ENCODE measurements at places on chromosomes 5 and 9.

DNA sequence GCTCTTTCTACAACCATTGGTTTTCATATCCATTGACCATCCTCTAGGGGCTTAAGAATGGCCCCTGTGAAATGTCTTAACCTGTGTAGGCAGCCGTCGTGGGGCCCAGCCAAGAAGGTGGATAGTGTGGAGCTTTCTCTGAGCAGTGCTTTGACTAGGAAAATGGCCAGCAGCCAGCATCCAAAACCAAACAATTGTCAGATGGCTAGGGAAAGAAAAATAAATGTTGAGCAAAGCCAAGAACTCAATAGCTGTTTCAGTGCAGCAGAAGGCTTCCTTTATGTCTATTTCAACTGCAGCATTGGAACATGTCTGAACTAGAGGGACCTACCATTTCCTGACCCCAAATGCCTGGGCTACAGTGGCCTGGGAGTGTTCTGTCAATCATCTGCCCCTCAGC lies 374.9 kb downstream of the TLE4 start:
- DNase-seq: no peak

DNA sequence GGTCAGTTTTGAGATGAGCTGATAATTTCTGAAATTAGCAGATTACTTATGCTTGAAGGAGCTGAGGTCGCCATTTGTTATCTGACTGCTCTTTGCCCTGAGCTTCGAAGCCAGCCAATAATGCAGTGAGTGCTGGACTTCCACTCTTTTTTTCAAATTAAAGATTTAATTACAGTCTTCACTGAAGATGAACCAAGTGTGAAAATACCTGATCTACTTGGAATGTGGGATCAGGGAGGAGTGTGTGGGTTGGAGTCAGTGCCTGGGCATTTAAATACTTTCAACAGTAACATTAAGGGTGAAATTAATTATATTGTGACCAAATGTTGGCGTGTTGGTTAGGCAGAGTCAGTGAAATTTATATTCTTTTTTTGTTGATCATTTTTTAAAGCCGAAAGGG lies 23.9 kb upstream of the DMRT3 start:
- no peak for DNase-seq

DNA sequence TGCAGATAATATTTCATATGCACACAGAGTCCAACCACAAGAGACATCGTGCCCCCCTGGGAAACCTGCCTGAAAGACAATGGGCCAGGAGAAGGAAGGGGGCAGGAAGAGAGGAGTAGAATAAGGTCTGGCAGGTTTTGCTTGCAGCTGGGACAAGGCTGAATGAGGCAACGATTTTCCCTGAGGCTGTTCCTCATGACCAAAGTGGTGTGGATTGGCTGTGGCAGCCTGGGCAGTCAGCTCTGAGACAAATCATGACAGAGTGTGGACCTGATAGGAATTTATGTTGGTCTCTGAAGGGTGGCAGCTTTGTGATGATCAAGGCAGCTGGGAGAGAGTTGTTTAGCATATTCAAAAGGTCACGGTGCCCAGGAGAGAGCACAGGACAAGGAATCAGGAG lies 119.3 kb downstream of the NMUR2 start:
- peak; percentile 53 for DNase-seq

DNA sequence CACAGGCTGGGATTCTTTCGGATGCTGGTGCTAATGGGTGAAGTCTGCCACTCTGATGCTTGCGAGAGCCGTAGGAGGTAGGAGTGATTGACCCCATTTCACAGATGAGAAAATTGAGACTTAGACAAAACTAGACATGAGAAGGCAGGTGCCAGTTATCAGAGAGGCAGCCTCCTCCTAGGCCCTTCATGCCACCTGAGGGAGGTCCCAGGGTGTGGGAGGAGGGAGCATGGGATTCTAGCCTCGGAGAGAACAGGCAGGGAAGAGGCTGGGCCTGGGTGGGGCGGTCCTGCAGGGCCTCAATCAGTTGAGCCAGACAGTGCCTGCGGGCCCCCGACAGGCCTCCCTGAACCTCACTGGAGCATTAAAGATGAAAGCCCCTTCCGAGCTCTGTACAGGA lies 112.4 kb downstream of the COL23A1 start:
- no peak for DNase-seq

DNA sequence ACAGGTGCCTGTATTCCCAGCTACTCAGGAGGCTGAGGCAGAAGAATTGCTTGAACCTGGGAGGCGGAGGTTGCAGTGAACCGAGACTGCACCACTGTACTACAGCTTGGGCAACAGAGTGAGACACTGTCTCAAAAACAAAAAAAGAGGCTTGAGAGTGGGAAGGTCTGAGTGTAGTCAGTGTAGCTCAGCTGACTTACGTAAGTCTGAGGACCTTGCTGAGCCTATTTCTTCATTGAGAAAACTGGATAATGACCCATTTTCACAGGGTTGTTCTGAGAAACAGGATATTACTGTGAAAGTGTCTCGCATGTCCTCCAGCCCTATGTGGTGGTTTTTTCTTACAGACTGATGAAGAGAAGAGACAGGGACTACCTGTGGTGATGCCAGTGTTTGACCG lies 66.7 kb downstream of the WDR41 start:
- no peak for DNase-seq

DNA sequence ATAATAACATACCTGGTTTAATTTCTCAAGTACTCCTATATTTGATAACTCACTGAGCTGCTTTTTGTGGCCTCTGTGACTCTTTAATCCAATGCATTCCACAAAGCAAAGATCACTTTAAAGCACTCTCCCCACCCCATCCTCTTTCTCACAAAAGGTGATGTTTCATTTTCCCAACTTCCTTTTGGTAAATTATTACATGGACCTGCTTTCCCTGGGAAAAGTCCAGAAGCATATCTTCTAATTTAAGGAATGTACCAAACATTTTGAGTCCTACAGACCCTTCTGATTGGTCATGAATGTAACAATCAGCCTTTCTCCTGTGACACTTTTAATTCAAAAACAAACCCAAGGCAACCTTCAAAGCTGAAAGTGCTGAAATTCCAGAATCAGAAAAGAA lies 71.1 kb downstream of the MLLT3 start:
- no peak for DNase-seq

- no peak for DNase-seq
Measured at GRCh38 chr9:113913426-113914195, 37.5 kb downstream of the ZNF618 start.

GRCh38 chr9:2343756-2344155 lies 277.8 kb upstream of the VLDLR start:
- DNase-seq: no peak

DNA sequence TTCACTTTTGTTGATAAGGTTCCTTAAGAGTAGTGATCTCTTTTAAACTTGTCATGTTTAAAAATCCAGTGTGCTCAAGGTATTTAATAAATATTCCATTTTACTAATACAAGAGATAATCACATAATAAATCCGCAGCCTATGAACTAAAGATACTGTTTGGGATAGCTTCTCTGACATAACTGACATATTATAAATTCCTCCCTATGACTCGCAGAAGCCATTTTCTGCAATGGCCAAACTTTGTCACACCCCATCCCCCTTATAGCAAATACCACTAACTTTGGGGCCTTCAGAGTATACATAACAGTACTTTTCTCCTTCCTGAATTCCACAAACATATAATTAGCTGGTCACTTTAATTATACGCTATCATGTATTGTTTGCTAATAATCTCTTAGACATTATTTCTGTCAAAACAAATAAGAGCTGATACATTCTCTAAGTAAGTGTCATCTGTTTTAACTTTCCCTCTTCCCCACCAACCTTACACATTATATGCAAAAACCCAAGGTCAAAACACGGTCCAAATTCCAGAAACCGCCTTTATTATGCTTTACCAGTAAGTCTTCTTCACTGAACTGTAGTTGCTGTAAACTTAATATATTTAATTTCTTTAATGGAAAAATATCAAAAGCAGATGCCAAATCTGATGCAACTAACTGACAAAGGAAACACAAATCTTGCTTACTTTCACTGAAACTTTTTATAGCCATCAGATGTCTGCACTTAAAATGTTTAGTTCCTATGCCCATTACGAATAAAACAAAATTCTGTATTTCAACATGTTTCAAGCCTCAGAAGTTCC lies 971 bp downstream of the TMEM267 start:
- DNase-seq: no peak

GRCh38 chr5:6384856-6385255 lies 6.5 kb upstream of the MED10 start:
- peak; percentile 28 for DNase-seq

- DNase-seq: no peak
Measured at GRCh38 chr9:104604801-104605200, 626 bp downstream of the OR13C2 start.

- DNase-seq: no peak
Measured at GRCh38 chr5:63097286-63097685, 518.7 kb downstream of the LRRC70 start.

DNA sequence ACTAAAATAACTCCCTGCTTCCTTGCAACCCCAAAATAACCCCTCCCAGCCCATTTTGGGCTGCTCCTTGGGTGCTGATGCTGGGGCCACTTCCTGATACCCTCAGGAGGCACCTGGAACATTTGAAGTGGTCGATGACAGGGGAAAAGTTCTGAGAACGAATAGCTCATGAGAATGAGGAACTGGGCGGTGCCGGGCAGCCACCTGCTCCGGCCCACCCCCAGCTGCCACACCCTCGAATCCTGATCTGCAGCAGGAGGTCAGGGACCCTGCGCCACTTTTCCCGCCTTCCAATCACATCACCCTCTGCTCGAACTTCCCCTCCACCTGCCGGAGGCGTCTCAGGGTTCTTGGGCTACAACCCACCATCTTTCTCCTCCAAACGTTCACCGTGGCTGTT lies 19.7 kb downstream of the HRH2 start:
- no peak for DNase-seq

- no peak for DNase-seq
Measured at GRCh38 chr5:30392897-30393296, 800.6 kb upstream of the CDH6 start.

DNA sequence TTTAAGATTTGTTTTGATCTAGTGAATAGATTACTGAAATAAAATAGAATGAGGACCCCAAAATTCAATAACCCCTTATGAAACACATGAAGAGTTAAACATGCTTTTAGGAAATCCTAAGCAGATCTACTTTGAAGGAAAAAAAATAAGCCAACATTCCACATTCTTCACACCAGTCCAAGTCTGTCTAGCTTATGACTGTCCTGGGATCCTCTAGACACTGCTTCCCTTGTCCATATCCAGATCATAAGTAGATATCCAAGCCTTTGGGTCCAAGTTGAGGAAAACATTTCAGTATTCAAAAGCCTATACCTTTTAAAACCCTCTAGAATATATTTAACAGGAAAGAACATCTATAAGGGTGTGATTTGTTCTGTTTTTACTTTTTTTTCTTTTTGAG lies 58.8 kb upstream of the MINAR2 start:
- no peak for DNase-seq

GRCh38 chr5:135171336-135171735 lies 137.3 kb upstream of the PITX1 start:
- DNase-seq: no peak

DNA sequence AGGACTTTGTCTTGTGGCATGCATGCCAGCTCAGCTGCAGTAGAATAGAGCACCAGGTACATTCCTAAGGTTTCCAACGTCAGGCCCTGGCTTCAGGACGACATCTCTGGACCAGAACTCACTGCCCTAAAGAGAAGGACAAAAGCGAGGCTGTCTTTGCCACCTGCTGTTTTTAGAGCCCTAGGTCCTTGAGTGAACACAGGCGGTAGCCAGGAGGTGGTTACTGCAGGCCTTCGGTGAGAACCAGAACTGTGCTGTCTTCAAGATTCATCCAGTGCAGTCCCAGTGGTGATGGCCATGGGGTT lies 288.9 kb upstream of the CDH18 start:
- DNase-seq: no peak

DNA sequence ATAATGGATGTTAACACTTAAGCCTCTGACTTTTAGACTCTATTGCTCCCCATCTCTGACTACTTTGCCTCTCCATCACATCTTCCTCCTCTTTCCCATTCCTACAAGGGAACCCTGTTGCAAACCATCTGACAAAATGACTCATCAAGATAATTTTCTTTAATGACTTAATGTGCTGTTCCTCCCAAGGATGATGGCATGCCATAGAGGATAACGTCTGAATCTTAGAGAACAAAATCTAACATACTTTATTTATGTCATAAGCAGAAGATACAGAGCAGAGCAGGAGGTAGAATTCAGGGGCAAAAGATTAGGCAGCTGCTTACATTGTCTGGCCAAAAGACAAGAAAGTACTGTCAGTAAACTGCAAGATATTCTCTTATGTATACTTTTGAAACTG lies 76.8 kb downstream of the FGF10 start:
- DNase-seq: no peak

DNA sequence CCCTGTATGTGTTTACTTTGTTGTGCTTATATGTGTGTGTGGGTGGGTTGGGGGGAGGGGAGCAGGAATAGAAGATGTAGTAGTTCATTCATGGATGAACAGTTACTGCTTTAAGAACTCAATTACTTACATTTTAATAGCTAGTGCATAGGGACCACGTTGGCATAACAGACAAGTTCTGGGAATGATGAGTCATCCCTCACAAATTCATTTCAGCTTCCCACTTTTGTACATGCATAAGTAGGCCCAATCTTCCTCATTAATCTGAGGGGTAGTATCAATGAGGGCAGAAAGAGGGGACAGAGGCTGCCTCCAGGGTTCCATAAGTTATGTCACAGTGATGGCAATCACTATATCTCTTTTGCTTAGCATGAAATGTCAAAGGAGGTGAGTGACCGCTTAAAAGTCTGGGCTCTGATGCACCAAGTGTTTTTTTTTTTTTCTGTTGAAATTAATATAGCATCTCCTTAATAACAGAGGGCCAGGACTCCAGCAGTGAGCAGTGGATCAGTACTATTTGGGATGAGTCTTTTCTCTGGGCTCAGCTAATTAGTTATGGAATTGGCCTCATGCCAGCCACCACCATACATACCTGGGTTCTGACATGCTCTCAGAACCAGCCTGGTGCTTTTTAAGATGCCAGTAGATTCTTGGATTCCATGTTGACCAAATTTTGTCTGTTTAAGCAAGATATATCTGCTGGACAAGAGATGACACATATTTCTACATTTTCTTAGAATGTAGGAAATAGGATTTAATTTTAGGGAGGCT lies 37.1 kb downstream of the PRDM6 start:
- no peak for DNase-seq

- DNase-seq: no peak
Measured at GRCh38 chr9:125794708-125795107, 47.5 kb downstream of the PBX3 start.

GRCh38 chr5:54803471-54804011 lies 181.9 kb downstream of the ESM1 start:
- DNase-seq: no peak

Measured in islet precursor cell (in vitro differentiated cells).